ENCODE measurements at places on chromosomes 1 and 21.

- DNase-seq = no peak
These were observed 67.7 kb upstream of the WNT4 start for GRCh38 chr1:22210636-22211035.

DNA sequence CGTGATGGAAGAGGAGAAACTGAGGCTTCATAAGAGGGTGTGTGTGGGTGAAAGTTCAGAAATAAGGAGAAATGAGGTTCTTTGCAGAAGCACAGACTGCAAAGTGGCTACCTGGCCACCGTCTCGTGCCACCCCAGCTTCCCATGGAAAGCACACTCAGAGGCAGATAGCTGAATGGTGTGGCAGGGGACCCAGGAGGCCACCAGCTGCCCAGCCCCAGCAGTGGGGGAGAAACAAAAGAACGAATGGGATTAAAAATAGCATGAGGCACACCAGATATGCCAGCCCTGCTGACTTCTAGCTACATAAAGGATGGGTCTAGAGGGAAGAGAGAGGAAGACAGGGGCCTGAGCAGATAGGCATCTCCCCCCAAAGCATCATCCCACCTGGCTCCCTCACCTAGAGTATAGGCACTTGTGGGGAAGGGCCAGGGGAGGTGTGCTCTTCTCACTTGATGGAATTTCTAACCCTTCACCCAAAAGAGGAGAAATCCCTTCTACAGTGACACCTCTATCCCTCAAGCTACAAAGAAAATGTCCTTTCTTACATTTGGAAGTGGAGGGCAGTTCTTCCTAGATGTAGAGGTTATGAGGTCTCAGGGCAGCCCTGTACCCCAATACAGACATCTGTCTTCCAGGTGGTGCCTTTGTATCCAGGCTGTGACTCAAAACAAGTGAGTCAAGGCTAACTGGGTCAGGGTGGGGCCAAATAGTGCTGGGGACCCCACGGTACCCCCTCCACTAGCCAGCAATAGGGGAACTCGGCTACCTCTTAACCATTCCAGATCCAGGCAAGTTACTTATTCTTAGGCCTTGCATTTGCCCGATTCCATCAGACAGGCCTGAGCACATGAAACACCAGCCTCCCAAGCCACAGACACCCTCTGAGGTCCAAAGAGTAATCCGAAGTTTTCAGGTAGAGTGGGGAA lies 3.5 kb downstream of the HDGF start:
- DNase-seq = no peak

GRCh38 chr1:246318036-246318359 lies 189.1 kb downstream of the SMYD3 start:
- DNase-seq = no peak

DNA sequence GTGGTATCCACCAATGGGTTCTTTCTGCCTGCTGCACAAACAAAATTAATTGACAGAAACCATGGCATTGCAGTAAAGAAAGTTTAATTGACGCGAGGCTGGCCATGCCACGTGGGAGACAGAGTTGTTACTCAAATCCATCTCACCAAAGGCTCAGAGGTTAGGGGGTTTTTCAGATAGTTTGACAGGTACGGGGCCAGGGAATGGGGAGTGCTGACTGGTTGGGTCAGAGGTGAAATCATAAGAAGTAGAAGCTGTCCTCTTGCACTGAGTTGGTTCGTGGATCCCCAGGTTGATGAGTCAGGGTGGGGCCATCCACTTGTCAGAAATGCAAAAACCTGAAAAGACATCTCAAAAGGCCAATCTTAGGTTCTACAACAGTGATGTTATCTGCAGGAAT lies 941 bp upstream of the TBCE start:
- no peak for DNase-seq
